ENCODE measurements at places on chromosomes 11 and 22.

DNA sequence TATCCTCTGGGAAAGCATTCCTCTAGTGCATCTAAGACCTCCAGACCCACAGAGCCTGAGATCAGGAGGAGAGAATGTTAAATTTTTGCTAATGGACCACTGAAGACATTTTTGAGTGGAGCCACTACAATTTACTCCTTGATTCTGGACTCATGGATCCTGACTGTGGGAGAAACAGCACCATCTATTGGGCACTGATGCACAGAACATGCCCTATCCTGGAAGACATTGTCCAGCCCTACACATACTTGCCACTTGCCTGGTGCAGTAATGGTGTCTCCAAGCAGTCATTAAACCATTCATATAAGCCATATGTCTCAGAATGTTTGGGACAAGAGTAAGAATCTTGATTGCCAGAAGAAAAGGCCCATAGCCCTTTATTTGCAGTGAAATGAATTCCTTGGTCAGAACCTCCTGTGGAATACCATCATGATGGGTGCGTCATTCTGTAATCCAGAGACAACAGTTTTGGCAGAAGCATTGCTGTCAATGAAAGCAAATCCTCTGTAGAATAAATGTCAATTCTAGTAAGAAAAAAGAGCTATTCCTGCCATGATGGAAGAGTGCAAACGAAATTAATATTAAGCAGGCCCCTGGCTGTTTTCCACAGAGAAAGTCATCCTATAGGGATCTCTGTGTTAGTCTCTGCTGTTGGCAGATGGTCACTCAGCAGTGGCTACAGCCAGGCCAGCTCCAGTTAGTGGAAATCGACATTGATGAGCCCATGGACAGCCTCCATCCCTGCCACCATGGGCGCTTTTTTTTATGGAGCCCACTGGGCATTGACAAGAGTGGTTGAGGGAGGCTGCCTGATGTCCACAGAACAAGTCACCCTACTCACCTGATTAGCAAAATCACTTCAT lies 43.5 kb downstream of the GGTLC2 start:
- no peak for DNase-seq

DNA sequence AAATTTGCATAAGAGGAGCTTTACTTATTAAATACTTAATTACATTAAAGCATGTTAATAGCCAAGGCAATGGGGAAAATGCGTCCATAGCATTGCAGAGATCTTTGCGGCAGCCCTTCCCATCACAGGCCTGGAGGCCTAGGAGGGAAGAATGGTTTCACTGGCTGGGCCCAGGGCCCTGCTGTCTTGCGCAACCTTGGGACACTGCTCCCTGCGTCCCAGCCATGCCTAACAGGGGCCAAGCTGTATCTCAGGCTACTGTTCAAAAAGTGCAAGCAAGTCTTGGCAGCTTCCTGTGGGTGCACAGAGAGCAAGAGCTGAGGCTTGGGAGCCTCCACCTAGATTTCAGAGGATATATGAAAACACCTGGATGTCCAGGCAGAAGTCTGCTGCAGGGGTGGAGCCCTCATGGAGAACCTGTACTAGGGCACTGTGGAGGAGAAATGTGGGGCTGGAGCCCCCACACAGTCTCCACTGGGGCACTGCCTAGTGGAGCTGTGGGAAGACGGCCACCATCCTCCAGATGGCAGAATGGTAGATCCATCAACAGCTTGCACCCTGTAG lies 46.0 kb downstream of the THAP12 start:
- no peak for DNase-seq

DNA sequence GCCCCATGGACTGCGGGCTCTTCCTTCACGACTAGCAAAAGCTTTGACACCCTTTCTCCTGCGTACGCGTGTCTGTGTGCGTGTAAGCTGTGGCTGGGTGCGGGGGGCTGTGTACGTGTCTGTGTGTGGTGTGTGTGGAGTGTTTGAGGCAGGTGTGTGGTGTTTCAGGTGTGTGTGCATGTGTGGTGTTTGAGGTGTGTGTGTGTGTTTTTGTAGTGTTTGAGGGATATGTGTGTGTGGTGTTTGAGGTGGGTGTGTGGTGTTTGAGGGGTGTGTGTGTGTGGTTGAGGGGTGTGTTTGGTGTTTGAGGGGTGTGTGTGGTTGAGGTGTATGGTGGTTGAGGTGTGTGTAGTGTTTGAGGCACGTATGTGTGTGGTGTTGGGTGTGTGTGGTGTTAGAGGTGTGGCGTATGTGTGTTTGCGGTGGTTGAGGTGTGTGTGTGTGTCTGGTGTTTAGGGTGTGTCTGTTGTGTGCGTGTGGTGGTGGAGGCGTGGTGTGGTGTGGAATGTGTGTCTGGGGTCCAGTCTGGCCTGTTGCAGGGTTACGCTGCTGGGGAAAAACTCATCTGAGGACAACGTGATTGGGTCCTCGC lies 687 bp upstream of the ARSA start:
- DNase-seq: no peak

DNA sequence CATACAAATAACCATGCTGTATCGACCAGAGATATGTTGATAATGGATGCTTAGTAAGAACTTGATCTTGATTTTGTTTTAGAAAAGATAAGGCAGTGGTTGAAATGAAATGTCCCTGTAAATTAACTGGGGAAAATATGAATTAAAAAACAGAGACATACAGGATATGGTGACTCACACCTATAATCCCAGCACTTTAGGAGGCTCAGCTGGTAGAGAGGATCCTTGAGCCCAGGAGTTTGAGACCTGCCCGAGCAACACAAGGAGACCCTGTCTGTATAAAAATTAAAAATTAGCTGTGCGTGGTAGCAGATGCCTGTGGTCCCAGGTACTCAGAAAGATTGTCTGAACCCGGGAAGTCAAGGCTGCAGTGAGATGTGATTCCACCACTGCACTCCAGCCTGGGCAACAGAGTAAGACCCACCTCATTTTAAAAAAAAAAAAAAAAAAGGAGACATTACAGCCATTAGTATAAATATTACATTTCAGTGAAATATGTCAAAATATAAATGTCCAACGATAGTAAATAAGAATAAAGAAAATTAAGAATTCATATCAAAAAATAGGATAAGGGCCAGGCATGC lies 4.6 kb downstream of the PICALM start:
- no peak for DNase-seq

- DNase-seq: no peak
Observed at GRCh38 chr11:69615545-69616278, 25.2 kb upstream of the CCND1 start.

DNA sequence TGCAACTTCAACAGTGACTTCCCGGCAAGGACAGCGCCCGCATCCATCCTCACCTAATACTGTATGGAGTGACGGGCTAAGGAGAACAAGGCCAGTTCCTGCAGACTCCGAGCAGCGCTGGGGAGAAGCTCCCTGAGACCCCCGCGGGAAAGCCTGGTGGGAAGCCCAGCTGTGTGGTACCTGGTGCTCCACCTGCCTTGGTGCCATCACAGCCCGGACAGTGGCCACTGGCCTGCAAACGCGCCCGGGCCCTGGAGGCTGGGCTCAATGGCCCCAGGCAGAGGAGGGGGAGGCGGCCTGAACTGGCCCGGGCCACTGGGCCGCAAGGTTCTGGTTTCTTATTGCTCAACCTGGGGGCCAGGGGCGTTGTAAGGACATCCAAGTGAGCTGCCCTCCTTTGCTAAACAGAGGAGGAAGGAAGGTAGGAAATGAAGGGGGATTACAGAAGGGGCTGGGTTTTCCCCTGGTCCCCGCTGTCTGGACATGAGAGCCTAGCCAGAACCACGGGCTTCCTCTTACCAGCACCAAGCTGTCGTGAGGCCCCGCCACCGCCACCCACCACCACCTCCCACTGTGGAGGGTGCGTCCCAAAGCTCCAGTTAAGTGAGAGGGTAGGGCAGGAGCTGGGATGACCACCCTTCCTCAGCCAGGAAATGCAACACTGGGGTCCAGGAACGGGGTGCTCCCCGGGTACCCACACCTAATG lies 8.5 kb upstream of the CDC42BPG start:
- DNase-seq: no peak

- no peak for DNase-seq
Observed at GRCh38 chr22:32745996-32746322, 55.5 kb upstream of the TIMP3 start.

DNA sequence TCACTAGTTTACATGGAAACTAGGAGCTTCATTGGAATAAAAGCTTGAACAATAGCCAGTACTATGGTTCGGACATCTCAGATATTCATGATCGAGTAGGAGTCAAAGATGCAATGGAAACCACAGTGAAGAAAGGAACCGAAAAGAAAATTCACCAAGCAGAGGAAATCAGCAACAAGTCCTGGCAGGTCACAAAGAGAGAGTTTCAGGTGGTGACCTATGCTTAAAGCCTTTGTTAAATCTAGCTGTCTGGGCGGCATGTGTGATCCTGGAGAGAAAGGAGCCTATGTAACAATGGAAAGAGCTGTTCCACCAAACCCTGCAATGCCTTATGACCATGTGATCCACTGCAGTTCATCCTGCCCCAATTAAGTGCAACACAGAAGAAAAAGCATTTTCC lies 68.9 kb upstream of the POU2AF2 start:
- no peak for DNase-seq

- DNase-seq: no peak
Observed at GRCh38 chr11:109034339-109034696, 369.4 kb downstream of the DDX10 start.

- DNase-seq: no peak
Observed at GRCh38 chr22:19882446-19883381, 28.0 kb upstream of the GNB1L start.
